GM12864 (cell line): ENCODE measurements at places on chromosomes 3 and 15.

DNA sequence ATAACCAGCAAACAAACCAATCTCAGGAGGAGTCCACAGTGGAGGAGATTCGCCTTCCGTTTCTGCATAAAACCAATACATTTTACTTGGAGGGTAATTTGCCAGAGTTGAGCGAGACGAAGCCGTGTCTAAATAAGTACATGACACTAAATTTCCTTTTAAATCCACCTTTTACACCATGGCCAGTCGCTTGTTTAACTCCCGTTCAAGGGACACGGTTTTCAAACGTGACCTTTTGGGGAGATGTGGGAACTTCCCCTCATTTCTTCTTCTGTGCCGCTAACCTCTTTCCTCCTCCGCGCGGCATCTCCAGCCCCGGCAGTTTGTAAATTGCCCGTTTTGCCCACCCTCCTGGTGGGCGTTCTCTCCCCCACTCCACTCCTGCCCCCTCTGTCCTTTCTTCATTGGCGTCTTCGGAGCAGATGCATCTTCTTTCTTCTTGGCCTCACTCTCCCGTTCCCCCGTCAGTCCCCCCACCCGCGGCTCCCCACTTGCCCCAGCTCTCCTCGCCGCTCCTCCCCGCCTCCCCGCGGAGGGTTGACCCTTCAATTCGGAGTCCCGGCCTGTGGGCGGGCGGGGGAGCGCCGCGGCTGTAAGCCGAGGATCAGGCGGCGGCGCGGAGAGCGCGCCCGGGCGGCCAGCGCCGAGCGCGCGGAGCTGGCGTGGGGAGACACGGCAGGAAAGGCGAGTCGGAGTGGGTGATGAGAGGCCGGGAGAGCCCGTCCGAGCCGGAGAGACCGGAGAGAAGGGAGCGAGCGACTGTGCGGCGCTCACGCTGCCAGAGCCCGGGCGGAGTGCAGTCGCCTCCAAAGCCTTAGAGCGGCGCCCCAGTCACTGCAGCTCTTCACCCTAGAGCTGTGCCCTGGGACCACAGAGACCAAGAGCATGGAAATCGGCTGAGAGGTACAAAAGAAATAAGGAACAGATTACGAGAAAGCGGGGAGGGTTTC is at the start of gene NLGN1:
NLGN1 (plus strand) TSS at position 584 of the 950 bp plus-strand sequence.
- no peak for DNase-seq

- DNase-seq, result no peak
Observed at GRCh38 chr3:147383617-147384016, 22.7 kb downstream of the ZIC4 start.

DNA sequence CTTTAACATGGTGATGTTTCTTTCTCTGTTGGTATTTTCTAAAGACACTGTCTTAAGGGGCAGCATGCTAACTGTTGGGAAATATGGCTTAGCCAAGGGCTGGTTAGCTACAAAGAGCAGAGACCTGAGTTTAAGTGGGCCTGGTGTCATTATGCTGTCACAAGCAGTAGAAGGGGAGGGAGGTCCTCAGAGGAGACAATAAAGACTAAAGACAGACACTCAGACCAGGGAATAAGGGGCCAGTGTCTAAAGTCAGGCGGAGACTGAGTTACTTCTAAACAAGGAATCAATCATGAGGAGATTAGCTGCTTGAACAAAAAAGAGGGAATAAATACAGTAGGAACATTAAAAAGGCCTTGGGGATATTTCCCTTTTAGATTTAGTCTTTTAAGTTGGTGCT is 142.7 kb upstream of the DPPA4 start:
- no peak for DNase-seq

GRCh38 chr15:98951004-98951403 is 56.6 kb downstream of the PGPEP1L start:
- no peak for DNase-seq

- no peak for DNase-seq
Observed at GRCh38 chr3:9347081-9347480, 15.8 kb upstream of the THUMPD3 start.
